NCI-H1105 treated with DMSO at 0.1 percent for 48 hours (cell line): ENCODE measurements at places on chromosomes 1 and 21.
A peak's percentile ranks its signal among the peaks of the same experiment; 100 is the strongest.

DNA sequence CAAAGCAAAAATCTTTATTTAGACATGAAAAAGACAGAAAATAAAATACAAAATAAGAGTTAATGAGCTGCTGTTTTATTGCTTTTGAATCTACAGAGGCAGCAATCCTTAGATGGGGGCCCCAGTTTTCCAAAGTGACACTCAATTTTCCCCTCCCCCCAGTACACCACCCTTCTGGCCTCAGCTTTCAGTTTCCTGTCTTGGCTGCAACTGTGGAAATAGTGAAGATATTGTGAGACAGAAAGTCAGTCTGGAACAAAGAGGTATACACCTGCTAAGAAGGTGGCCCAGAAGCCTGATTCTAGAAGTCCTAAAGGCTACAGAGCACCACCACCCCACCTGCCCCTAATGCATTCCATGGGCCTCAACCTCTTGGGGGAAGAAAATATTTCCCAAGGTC is 1.1 kb upstream of the MTMR11 start:
- DNase-seq: no peak

- DNase-seq: no peak
These were observed 38.7 kb upstream of the CD55 start for GRCh38 chr1:207282496-207283380.

DNA sequence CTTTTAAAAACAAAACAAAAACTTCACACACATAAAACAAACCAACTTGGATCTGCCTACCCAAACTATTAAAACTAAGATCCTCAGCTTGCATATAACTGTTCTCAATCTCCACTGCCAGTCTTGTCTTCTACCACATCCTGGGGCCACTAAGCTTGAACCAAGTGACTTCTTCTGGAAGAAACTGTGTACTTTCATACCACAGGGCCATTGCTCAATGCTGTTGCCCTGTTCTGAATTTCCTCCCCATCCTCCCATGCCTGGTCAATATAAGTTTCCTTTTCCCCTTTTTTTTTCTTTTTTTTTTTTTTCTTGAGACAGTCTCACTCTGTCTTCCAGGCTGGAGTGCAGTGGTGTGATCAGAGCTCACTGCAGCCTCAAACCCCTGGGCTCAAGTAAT is 109.9 kb downstream of the KIAA0319L start:
- DNase-seq: no peak

DNA sequence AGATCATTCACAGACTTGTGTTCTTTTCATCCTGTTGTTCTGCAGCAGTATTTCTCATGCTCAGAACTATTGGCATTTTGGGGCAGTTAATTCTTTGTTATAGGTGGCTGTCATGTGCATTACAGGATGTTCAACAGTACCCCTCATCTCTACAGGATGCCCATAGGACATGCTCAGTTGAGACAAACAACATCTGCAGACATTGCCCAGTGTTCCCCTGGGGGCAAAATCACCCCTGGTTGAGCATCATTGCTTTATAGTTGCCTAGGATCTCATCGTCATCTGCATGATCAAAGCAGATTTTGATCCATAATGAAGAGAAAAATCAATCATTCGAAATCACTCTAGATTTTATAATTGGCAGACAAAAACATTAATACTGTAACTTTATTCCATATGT is 222.5 kb upstream of the CACYBP start:
- DNase-seq: no peak

- DNase-seq: peak; percentile 54
These were observed 32.4 kb downstream of the KCNN3 start for GRCh38 chr1:154837672-154838171.

GRCh38 chr1:193519922-193520321 is 333.5 kb upstream of the B3GALT2 start:
- DNase-seq: no peak

DNA sequence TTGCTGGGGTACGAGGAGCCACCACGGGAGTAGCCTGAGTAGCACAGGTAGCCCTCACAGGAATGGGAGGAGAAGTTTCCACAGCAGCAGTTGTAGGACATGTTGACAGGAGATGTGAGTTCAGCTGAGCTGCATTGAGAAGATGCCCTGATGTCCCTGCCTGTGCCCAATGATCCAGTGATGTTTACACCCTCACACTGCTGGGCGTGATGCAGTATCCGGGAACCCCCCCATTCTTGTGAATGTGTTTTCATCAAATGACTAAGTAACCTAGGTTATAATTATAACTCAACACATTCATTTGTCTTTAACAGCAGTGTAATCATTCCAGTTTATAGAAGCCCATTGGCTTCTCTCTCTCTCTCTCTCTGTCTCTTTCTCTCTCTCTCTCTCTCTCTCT is at the start of gene KRTAP23-1:
TSS of gene KRTAP23-1 (minus strand) at position 101 of the 400 bp plus-strand sequence. CDS start at position 101, 0 bp downstream.
- no peak for DNase-seq

DNA sequence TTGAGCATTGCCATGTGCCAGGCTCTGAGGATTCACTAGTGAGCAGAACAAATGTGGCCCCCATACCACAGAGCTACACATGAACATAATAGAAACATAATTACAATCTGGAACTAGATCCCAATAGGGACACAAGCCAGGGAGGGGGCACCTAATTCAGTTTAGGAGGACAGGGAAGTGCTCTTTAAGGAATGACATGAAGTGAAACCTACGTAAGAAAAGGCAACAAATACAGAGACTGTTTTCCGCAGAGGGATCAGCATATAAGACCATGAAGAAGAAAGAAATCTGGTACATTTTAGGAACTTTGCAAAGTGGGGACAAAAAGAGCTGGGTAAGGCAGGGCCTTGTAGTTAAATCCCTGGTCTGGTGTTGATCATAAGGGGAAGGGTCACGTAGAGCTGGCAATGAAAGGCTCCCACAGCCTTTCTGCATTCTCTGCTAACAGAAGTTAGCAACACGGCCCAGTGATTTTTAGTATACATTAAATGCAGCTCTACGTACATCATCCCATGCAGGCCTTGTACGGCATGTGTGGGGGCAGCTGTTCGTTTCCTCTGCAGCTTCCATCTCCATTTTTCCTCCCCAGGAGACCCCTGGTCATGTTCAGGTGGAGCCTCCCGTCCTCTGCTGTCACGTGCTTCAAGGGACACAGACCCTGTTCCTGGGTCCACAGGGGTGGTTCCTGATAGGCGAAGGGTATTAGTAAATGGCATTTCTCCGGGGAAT is 26.8 kb upstream of the SLC30A1 start:
- no peak for DNase-seq

DNA sequence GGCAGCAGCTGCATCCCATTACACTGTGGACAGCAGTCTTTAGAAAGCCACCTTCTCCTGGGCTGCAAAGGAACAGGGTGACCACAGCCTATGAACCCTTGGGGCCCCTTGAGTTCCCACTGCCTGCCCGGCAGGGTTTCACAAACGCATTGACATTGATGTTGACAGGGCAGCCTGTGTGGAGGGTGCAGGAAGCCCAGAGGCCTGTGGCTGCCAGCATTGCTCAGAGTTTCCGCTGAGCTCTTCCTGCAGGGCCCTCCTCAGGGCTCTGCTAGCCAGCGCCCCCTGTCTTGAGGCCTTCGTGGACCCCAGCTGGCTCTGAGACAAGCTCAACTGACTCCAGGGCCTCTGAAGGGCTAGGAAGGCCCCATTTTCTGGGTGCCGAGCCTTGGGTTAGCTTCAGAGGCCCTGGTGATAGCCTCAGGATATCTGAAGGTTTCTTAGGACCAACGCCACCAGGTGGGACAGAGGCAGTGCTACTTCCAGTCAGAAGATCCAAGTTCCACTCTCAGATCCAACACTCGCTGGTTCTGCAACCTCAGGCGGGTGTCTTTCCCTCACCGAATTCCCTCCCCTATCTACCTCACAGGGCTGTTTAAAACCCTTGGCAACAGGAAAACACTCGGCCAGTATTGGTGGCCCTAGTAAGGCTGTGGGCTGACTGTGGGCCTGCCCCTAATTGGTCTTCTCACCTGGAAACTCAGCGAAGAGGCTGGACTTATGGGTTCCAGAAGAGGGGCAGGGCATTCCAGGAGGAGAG is 27.2 kb upstream of the EPS8L3 start:
- DNase-seq: no peak

- no peak for DNase-seq
These were observed 150.2 kb upstream of the CD34 start for GRCh38 chr1:208061118-208061517.

GRCh38 chr1:91015358-91015780 is 6.5 kb downstream of the ZNF644 start:
- no peak for DNase-seq
